Activated CD8-positive, alpha-beta memory T cell treated with anti-CD3 and anti-CD28 coated beads for 1 hour (primary cell): ENCODE measurements at places on chromosomes 5 and 9.

- DNase-seq: no peak
These were observed 2.0 kb upstream of the CXXC5 start for GRCh38 chr5:139646111-139646510.

DNA sequence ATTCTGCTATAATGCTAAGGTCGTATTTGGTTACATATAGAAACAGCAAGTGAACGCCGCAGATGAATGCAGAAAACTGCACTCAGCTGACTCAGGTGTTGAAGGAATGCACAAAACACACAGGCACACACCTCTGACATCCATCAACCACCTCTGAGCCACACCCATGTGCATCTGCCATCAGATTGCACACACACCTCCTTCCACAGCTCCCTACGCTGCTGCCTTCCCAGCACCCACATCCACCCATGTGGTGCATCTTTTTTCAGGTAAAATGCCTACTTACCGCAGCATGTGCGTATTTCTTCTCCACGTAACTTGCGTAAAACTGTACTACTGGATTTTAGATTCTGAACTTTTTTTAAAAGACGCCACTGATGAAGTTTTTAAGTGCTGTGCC, 7.1 kb downstream of the STK10 start:
- no peak for DNase-seq

GRCh38 chr9:976258-976942, at the start of gene DMRT3:
Gene DMRT3, plus strand, starts transcription at chr9:976655. Its CDS starts 347 bp downstream, at chr9:977002.
- DNase-seq: no peak

GRCh38 chr5:138954257-138955012, 79.3 kb upstream of the LRRTM2 start:
- DNase-seq: no peak

- no peak for DNase-seq
These were observed 69.2 kb upstream of the PALM2AKAP2 start for GRCh38 chr9:109710830-109711229.
